Sigmoid colon (tissue), 7 donors: ENCODE measurements at places on chromosomes 7 and 10.

DNA sequence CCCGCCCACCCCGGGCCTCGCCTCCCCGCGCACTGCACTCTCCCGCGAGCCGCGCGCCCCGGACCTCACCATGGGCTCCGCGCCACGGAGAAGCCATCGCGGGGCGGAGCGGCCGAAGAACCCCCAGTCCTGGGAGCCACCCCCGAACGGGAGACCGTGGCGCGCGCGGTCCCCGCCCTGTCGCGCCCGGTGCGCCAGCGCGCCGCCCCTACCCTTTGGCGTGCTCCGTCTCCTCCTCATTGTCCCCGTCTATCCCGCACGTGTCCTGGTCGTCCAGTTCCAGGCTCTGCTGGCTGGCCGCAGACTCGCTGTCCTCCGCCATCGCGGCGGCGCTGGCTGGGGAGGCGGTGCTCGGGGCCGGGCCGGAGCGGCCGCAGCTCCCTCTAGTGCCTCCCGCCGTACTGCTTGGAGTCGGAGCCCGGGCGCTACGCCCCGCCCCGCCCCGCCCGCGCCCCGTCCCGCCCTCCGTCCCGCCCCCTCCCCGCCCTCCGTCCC, at the start of gene NMT2:
TSS of gene NMT2 (minus strand) at position 403 of the 495 bp plus-strand sequence. CDS start at position 322, 81 bp downstream.
- no peak for DNase-seq

DNA sequence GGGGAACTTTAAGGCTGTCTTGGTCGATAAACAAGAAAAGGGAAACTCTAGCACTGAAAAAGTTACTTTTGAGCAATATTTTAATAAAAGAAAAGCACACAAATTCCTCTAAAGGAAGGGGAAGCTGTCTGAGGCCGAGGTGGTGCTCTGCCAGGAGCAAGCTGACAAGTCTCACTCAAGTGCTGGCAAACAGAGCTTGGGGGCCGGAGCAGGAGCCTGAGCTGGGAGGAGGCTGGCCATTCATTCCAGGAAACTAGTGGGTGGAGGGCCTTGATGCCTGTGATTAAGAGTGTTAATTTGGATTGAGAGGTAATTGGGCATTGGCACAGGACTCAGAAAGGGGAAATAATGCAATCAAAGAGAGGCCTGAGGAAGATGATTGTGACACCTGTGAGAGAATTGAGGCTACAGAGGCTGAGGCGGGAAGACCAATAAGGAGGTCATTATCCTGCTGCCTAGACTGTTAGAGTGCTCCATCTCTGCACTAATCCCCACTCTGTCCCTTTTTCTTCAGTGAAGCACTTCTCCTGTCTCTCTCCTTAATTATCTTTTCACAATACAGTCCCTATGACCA, 154.9 kb upstream of the COL1A2 start:
- no peak for DNase-seq

- no peak for DNase-seq
These were observed 43.4 kb upstream of the PLEKHA1 start for GRCh38 chr10:122331100-122331499.

DNA sequence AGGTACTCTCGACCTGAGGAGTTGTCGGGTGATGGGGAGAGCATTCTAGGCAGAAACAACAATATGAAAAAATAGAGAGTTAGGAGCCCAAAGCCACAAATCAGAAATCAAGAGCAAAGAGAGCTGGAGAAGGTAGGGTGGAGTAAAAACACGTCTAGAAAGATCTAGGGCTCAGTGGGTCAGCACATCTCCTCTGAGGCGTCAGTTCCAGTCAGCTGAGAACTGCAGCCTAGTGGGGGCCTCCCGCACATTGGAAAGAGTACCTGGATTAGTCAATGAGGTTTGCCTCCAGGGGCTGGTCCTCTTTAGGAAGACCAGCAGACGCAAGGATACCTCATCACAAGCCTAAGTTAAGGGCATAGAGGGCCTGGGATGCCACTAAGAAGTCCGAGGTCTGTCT, 113.2 kb upstream of the LANCL2 start:
- DNase-seq = no peak

GRCh38 chr7:131767591-131767990, 211.2 kb upstream of the PODXL start:
- no peak for DNase-seq

- DNase-seq = no peak
These were observed 39.1 kb downstream of the SUFU start for GRCh38 chr10:102542800-102543418.

GRCh38 chr10:132515811-132516726, 21.5 kb upstream of the INPP5A start:
- peak; percentile 67 for DNase-seq

- no peak for DNase-seq
These were observed 5.8 kb downstream of the UPP1 start for GRCh38 chr7:48094861-48095293.

DNA sequence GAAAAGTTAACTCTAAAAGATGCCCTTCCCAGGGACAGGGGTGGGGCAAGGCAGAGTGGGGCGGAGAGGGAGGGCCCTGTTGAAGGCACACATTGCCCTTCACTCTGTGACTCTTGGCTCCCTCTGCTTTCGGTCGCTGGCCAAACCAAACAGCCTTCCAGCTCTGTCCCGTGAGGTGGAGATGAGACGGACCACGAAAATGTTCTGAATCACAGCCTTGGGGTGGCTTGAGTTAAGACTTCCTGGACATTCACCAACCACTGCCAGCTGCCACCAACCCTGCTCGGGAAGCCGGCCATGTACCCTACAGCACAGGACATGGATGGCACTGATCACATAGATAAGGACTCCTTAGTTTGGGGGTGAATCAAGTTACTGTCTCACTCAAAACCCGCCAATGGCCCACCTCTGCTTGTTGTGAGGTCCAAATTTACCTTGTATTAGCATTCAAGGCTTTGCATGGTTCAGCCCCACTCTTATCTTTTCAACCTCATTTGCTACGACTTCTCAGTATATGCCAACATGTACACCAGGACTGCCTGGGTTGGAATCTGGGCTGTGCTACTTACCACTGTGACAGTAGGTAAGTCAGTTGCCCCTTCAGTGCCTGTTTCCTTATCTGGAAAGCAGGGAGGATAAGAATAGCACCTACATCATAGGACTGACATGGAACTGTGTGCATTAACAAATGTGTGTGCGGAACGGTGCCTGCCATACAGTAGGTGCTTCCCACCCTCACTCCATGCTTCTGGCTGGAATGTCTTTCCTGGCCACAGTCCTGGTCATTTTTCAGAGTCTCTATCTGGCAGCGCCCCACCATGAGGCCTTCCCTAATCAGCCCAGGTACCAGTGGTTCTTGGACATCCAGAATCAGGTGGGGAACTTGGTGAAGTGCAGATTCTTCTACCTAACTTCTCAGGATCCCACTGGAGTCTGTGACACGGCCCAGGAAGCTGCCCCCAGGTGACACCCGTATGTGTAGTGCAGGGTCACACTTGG, 28.0 kb downstream of the ITPRIP start:
- DNase-seq = peak; percentile 67

GRCh38 chr7:25322473-25322872, 94.2 kb upstream of the NPVF start:
- no peak for DNase-seq

- DNase-seq = no peak
These were observed 48.5 kb upstream of the ADRB1 start for GRCh38 chr10:113995201-113995600.

- DNase-seq = no peak
These were observed 72.1 kb upstream of the STARD3NL start for GRCh38 chr7:38105874-38106483.

DNA sequence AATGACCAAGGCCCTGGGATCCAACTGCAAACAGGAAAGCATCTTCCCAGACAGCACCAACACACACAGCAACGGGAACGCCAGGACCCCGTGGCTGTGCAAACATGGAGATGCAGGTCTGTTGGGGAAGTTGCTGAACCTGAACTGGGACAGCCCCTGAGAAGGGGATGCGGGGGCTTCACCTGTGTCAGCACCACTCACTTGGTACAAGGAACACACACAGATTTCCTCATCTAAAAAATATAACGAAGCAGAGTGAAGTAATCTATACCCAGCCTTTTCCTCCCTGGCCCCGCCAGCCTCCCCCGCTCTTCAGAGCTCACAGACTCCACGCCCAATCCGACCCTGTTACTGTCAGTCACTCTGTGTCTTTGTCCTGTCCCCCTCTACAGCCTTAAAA, 93.0 kb downstream of the PTPRN2 start:
- no peak for DNase-seq

DNA sequence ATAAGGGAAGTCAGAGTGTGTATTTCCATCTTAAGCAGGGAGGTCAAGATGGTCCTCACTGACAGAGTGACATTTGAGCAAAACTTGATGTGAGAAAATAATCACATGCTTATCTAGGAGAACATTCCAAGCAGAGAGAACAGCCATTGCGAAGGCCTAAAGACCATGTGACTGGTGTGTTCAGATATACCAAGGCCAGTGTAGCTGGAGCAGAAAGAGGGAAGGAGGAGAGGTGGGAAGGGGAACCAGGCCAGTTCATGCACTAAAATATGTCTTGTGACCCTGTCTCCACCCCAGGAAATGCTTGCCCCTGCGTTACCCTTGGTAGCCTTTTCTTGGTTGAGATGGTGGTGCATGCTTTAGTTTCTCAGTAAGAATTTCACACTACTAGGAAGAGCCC, 77.4 kb downstream of the CACNB2 start:
- no peak for DNase-seq

DNA sequence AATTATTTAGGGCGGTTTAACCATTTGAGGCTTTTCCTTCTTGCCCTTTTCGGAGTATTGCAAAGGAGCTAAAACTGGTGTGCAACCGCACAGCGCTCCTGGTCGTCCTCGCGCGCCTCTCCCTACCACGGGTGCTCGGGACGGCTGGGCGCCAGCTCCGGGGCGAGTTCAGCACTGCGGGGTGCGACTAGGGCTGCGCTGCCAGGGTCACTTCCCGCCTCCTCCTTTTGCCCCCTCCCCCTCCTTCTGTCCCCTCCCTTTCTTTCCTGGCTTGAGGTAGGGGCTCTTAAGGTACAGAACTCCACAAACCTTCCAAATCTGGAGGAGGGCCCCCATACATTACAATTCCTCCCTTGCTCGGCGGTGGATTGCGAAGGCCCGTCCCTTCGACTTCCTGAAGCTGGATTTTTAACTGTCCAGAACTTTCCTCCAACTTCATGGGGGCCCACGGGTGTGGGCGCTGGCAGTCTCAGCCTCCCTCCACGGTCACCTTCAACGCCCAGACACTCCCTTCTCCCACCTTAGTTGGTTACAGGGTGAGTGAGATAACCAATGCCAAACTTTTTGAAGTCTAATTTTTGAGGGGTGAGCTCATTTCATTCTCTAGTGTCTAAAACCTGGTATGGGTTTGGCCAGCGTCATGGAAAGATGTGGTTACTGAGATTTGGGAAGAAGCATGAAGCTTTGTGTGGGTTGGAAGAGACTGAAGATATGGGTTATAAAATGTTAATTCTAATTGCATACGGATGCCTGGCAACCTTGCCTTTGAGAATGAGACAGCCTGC, 3.1 kb downstream of the FZD1 start:
- DNase-seq = peak; percentile 70

DNA sequence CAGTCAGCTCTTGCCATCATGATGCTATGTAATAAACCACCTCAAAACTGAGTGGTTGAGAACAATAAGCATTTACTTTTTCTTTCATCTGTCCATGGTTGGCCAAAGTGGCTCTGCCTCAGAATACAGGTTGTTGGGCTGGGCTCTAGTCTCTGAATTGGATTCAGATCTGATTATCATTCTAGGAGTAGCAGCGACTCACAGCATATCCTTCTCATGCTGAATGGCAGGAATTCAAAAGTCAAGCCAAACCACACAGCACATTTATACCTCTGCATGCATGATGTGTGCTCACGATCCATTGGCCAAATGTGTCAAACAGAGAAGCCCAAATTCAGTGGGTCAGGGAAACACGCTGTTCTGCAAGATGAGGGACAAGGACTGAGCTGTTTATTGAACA, 13.6 kb upstream of the GALNT11 start:
- no peak for DNase-seq

- no peak for DNase-seq
These were observed 25.6 kb upstream of the IL15RA start for GRCh38 chr10:6002809-6003510.

GRCh38 chr10:125331056-125331455, 170.7 kb upstream of the CTBP2 start:
- DNase-seq = no peak

GRCh38 chr10:97416565-97416964, 9.4 kb upstream of the PGAM1 start:
- no peak for DNase-seq

DNA sequence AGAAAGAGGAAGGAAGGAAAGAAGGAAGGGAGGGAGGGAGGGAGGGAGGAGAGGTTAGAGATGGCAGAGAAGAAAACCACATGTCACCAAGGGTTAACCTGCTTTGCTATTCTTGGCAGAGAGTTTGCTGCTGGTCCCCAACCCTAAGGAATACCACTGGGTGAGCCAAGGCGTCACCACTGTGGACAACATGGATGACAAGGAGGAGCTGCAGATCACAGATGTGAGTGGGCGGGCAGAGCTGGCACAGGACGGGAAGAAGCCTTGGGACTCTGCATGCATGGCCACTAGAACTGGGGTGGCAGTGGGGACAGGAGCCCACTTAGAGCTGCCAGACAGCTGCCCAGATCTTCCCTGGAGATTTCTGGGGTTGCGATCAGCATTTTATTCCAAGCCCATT, 17.2 kb upstream of the MYH16 start:
- no peak for DNase-seq
